ENCODE measurements at places on chromosomes 4 and X. TPM values are rescaled to one million over a fixed set of nuclear protein-coding genes. Genes with fewer than 3 reads are reported as not detected.

DNA sequence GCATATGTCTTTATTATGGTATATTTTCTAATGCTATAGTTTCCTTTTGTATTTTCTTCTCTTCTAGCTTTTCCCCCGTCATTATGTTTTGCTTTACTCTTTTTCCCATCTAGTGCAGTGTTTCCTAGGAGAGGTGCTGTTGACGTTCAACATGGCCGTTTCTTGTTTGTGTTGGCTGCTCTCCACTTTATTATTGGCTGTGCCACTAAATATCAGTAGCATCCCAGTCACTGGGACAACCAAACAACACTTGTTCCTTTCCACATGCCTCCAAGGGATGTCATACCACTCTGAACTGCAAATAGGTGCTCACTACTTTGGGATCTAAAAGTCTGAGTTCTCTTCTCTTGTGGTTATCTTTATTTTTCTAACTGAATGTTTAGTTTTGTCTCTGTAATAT lies 26.5 kb downstream of the GBA3 start:
- DNase-seq, result no peak

DNA sequence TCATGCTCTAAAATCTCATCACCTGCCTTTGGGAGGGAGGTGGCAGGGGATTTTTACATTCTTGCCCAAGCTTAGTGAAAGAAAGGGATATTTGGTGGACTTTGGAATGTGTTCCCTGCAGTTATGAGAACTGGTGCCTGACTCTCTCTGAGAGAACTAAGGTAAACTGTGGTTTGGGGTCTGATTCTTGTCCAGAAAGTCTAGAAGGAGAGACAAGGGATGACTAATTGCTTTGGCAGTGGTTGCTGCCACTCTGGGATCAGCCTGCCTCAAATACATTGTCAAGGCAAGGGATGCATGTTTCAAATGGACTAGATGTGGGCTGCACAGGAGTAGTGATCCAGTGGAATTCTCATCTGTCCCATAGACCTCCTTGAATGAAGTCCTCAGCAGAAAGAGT lies 115.2 kb downstream of the DDIT4L start:
- DNase-seq, result no peak

The TLR10 gene
- not detected for polyA plus RNA-seq

GRCh38 chr4:54620773-54621172 lies 37.0 kb upstream of the KIT start:
- no peak for DNase-seq

GRCh38 chrX:106415276-106415895 lies 196.4 kb upstream of the RADX start:
- no peak for DNase-seq

DNA sequence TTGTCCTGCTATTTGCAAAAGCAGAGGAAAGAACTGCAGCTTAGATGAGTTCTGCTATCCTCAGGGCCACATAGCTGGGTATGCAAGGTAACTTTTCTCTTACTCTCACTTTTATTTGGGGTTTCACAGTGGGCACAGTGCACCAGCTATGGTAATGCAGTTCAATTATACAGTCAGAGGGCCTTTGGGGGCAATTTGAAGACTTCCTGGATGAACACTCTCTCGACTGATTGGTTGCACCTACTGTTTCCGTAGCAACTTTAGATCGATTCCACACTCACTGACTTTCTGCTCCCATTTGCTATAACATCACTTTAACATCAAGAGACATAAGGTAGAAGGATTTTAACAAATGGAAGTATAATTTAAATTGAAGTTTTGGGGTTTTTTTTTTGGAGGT lies 128.6 kb downstream of the SLC39A8 start:
- no peak for DNase-seq

All from foreskin keratinocyte (primary cell).